Panc1 (cell line): ENCODE measurements at places on chromosomes 3 and 15.

DNA sequence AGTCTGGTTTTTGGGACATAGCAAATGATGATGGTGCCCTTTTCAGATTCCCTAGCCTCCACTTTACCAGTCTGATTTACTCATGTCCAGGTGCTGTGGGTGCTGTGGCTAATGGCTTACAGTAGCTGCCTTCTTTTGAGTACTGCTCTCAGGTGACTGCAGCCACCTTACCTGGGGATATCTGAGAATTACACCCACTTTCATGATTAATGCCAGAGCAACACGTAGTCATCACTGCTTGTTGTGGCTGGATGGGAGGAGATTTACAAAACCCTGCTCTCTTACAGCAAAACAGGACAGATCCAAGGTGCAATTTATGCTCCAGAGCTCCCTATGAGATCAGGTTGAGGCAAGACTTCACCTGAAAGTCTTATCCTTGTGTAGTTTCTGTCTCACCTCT is 150.6 kb downstream of the PDCD6IP start:
- no peak for DNase-seq

GRCh38 chr3:111326144-111326995 is 215.6 kb upstream of the CD96 start:
- DNase-seq, result no peak

DNA sequence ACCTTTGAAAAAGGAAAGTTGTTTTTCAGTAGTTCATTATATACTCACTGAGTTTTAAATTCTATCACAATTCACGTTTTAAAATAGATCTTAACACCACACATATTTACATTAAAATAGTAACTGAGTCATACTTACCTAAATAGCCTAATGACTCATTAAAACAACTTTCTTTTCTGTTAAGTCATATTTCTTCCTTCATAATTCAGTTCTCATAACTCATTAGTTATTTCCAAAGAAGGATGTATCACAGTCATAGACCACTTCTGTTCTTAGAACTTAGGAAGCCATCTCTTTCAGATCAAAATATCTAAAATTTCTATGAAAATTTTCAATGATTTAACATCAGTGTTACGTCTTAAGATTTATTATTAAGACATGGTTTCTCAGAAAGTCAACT is 885.9 kb downstream of the FHIT start:
- no peak for DNase-seq

DNA sequence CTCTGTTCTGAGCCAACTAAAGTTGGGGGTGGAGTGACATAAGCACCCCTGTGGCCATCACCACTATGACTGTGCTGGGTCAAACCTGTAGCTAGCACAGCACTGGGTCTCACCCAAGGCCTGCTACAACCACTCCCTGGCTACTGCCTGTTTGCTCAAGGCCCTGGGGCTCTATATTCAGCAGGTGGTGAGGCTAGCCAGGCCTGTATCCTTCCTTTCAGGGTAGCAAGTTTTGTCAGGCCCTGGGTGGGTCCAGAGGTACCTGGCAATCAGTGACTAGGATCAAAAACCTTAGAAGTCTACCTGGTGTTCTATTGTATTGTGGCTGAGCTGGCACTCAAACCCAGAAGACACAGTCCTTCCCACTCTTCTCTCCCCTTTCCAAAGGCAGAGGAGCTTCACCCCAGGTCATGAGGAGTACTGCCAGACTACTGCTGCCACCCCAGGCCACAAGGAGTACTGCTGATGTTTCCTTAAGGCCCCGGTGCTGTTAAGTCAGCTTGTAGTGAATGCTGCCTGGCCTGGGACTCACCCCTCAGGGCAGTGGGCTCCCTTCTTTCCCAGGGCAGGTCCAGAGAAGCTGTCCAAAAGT is 170.8 kb downstream of the IGSF11 start:
- DNase-seq, result no peak

DNA sequence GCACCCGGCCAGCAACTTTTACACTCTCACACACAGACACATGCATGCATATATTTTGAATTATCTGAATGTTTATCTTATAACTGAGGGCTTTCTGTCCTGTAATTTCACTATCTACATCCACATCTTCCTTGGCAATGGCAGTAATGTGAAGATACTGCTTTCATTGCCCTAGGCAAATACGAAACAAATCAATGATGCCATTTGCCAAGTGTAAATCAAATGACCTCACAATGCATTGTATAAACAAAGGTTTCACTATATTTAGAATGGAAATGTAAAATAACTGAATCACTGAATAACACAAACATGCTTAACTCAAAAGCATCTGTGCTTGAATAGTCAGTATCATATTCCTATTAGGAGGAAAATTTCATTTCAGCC is 455.6 kb downstream of the TBL1XR1 start:
- DNase-seq, result no peak

DNA sequence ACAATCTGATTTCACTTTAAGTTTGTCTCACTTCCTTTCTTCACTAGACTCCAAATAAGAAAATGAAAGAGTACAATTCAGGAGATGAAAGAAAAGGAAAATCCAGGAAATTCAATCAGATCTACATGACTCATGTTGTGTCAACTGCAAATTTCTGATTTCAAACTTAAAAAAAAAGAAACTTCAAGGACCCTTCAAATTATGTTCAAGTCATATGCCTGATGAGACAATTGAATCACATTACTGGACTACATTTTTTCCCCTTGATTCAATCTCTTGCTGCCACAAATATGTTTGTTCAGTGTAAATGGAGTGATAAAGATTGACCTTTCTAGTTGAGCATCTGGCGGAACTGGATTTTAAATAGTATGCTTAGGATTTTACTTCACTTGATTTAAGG is 37.4 kb downstream of the FRMD5 start:
- peak; percentile 92 for DNase-seq

DNA sequence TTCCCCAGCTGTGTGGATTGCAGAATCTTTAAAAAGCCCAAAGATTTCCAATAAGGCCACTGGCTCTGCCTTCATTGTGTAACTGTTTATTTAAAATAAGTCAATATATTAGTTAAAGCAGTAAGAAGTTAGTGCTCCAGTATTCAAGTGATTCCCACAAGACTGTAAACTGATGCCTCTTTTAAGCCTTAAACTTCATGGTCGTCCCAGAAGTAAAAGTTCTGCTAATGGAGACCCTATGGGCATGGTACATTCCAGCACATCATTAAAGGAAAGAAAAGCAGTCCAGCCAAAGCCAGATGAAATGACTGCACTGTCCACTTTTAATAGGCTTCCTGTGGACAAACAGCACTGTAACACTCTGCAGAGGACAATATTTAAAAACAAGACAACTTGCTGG is 512.6 kb downstream of the MECOM start:
- DNase-seq, result no peak

- no peak for DNase-seq
These were observed 175.8 kb upstream of the STT3B start for GRCh38 chr3:31356941-31357340.

- DNase-seq, result no peak
These were observed 209.3 kb downstream of the CD47 start for GRCh38 chr3:107881509-107881908.

- no peak for DNase-seq
These were observed 34.6 kb downstream of the MUC20 start for GRCh38 chr3:195755391-195755790.

GRCh38 chr15:45106002-45106790 is 7.8 kb downstream of the DUOX2 start:
- no peak for DNase-seq

- no peak for DNase-seq
These were observed 83.9 kb upstream of the MYO5C start for GRCh38 chr15:52379395-52380106.

- DNase-seq, result no peak
These were observed 5.9 kb downstream of the KBTBD13 start for GRCh38 chr15:65082303-65082953.
